ENCODE measurements at places on chromosomes 4 and X.

DNA sequence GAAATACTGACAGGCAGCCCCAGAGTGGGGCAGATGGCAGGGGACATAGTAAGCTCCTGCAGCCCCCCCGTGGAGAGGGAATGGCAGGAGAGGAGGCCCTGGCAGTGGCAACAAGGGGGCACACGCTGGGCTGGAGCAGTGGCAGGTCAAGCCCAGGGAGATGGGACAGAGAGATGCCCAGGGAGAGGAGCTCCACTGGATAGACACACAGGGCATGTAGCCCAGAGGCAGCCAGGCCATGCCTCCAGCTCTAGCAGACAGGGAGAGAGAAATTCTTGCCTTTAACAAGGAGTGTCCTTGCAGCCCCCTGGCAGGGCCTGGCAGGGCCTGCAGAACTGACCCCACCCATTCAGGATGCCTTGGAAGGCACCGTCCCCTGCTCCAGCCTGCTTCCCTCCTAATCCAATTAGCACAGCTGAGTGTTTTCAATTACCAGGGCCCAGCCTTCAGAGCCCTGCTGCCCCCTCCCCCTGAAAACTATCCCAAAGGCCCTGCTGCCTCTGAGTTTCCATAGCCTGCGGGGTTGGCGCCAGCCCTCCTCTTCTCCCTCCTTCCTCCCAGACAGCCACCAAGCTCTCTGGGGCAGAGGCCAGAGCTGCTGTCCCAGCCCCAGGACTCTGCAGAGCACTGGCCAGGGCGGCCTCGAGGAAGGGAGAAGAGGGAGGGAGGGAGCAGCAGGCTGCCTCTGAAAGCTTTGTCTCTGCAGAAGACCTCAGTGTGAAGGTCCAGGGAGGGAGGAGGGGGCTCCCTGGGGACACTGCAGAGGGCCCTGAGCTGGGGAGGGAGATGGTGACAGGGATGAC lies 12.5 kb downstream of the L1CAM start:
- DNase-seq, result no peak

DNA sequence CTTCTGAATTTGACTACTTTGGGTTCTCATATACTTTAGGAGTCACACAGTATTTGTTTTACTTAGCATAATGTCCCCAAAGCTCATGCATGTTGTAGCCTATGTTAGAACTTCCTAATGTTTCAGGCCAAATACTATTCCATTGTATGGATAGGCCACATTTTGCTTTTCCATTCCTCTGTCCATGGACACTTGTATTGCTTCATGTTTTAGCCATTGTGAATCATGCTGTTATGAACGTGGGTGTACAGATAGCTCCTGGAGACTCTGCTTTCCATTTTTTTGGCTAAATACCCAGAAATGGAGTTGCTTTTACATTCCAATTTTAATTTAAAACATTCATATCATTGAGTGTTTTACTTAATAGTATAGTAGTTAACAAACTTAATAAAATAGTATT lies 54.5 kb downstream of the HTT start:
- DNase-seq, result no peak

DNA sequence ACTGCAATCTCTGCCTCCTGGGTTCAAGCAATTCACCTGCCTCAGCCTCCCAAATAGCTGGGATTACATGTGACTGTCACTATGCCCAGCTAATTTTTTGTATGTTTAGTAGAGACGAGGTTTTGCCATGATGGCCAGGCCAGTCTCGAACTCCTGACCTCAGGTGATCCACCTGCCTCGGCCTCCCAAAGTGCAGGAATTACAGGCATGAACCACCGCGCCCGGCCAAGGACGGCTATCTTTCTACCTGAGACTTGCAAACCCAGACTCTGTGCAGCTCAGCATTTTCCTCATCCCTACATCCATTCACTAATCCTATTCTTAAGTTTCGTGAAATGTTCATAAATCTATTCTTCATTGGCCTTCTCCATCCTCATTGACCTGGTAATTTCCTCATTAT lies 330.0 kb downstream of the ANTXR2 start:
- no peak for DNase-seq

DNA sequence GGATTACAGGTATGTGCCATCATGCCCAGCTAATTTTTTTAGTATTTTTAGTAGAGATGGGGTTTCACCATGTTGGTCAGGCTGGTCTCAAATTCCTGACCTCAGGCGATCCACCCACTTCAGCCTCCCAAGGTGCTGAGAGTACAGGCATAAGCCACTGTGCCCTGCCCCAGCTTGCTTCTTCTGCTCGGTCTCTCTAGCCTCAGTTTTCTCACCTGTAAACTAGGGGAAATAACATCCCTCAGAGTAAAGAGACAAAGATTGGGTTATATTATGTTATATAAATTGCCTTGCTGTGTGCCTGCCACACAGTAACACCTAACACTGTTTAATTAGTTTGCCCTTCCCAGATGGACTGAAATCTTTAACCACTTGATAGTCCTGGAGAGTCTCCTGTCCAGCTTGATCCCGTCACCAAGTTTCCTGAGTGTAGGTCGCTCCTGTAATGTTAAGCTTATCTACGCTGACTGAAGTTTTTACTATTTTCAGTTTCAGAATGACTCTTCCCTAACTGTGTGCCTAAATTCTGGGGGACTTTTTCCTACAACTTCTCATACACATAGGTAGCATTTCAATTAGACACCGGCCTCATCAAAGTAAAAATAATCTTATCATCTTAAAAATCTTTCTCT lies 412.7 kb upstream of the TENM3 start:
- DNase-seq, result no peak

- no peak for DNase-seq
Observed at GRCh38 chr4:45453258-45453853, 670.5 kb downstream of the GABRG1 start.

DNA sequence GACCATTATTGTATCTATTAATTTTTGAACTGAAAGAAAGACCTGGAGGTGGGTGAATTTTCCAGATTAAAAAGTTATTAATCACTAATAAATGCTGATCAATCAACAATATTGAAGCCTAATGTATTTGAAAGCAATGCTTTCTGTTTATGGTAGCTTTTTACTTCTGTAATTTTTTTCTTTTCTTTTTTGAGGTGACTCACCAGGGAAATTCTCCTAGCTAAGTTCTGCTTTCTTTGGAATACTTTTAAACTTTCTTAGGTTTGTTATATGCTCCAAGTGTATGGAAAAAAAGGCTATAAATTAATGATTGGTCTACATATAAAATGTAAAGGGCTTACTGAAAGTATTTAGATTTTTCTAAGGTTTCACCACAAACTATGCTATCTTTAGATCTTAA lies 94.2 kb downstream of the MBNL3 start:
- DNase-seq, result no peak

DNA sequence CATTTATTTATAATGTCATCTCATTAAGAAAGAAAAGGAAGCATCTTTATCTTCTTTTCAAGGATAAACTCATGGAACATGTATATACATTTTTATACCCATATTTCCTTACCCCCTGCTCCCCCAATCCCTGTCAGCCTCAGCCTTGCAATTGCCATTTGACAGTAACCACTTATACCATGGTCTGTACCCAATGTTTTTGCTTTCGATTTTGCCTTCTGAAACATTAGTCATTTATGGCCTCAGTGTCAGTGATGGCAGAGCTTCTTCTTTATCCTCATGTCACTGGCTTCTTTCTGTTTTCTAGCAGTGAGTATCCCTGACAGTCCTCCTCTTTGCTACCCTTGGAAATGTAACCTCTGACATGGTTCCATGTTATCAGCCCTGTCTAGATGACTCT lies 228.4 kb downstream of the SPRY1 start:
- DNase-seq, result no peak

DNA sequence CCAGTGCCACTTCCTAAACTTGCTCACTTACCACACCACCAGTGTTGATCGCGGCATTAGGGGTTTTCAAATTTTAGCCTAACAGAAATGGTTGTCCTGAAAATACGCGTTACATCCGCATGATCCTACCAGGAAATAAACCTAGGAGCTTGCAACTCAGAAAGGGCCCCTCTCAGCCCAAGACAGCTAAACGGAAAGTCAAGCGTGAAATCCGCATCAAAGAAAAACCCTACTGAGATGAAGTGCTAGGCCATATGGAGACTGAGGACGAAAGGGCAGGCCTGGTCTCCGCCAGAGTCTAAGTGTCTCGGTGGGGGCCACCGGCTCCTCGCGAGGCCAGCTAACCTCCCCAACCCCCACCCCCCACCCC lies 626 bp downstream of the YTHDC1 start:
- no peak for DNase-seq

All from right cardiac atrium (tissue), 5 donors.